Activated T-cell treated with anti-CD3 and anti-CD28 coated beads, Interleukin-2, amount 50 U/mL, for 1 hour (primary cell): ENCODE measurements at places on chromosomes 3 and 15.

GRCh38 chr3:72748659-72749058 is 99.6 kb downstream of the SHQ1 start:
- no peak for DNase-seq

GRCh38 chr15:101031213-101031612 is 112.1 kb downstream of the LRRK1 start:
- no peak for DNase-seq

DNA sequence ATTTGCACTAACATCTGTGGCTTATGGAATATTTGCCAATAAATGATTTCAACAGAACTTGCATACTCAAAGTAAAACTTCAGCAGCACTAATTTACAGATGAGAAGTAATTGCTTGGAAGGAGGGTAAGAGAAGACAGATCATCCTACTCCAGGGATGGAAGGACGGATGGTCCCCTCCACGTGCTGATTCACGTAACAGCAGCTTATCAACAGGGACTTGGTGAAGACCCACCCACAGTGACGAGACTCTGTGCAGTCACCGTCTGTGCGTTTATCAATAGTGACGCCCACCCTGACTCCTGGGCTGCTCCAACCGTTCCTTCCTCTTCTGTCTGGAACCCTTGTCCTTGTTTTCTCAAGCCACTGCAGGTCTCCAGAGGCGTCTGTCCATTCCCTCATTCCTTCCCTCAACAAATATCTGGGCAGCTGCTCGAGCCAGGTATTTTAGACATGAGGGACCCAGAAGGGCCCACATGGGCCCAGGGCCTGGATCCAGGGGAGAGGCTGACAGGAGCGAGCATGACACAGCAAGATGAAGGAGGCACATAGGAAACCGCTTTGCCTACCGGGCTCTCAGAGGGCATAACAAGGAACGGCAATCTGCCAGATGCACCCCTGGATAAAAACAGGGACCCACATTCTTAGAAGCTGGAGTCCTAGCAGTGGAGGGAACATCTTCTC is 33.3 kb downstream of the PCSK6 start:
- no peak for DNase-seq

GRCh38 chr3:74346896-74347295 is 267.6 kb downstream of the CNTN3 start:
- no peak for DNase-seq

GRCh38 chr3:122974764-122975162 is 52.8 kb downstream of the SEMA5B start:
- DNase-seq: no peak

DNA sequence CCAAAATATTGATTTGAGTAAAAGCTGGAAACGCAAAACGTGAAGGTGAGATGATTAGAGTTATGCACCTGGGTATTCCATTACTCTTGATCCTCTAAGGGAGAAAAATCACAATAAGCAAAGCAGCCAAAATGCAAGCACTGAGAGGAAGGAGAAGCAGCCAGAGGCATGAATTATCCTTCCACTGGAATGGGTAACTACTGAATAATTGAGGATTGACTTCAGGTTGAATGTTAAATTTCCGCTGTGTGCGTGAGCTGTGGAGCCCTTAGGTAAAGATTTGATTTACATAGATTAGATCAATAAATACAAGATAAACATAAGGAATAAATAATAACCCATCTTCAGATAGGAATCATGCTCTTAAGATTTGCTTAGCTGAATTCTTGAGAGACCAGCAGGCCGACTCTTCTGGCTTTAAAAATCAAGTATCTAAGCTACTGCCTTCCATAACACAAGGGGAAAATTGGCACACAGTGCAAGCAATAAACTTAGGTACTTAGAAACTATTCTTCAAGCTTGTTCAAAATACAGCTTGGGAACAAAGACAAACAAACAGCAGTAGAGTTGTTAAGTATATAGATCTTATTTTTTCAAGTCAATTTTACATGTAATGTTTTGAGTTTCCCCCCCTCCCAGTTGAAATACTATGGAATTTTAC is 1459.5 kb downstream of the ZPLD1 start:
- no peak for DNase-seq

- DNase-seq: no peak
These were observed 36.5 kb downstream of the NSUN3 start for GRCh38 chr3:94099311-94099710.

- no peak for DNase-seq
These were observed 56.5 kb downstream of the SLC7A14 start for GRCh38 chr3:170529346-170529745.
